Activated CD8-positive, alpha-beta memory T cell treated with anti-CD3 and anti-CD28 coated beads, Interleukin-2, amount 10 ng/mL, durations not matched to agents 7 days and 5 days (primary cell): ENCODE measurements at places on chromosomes 7 and 10. TPM values are rescaled to one million over a fixed set of nuclear protein-coding genes. Genes with fewer than 3 reads are reported as not detected.

Gene HOXA9
- not detected for total RNA-seq

Gene SPDYE2B
- total RNA-seq = not detected

GRCh38 chr7:131381069-131381838 lies 53.6 kb downstream of the MKLN1 start:
- peaks cover 20% of the 10 kb centered on the region for H3K36me3 ChIP-seq
- no peak for DNase-seq
- no peak overlapping the region for H3K27ac ChIP-seq
- no peak overlapping the region for H3K4me3 ChIP-seq
- H3K4me1 ChIP-seq = peaks cover 18% of the 10 kb centered on the region

DNA sequence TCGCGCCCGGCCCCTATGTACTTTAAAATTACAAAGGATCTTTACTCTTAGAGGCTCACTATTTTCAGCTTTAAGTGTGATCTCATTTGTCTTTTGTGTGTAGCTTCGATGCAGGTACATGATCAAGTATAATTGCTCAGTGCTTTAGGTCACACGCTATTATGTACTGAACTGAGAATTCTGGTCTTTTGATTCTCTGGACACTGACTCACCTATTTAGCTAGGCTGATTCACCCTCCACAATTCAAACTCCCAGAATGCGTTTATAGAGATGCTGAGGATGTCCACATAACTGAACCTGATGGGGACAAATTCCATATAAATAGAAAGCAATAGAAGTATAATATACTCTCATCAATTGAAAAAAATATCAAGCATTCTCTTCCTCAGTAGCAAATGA lies 57.8 kb downstream of the PRKCQ start:
- H3K36me3 ChIP-seq = peaks cover 42% of the 10 kb centered on the region
- H3K4me3 ChIP-seq = no peak overlapping the region
- DNase-seq = no peak
- H3K4me1 ChIP-seq = peaks cover 49% of the 10 kb centered on the region
- H3K27me3 ChIP-seq = no peaks in the 10 kb centered on the region

- no peak overlapping the region for H3K27ac ChIP-seq
- H3K36me3 ChIP-seq = no peaks in the 10 kb centered on the region
- H3K4me1 ChIP-seq = peaks cover 12% of the 10 kb centered on the region
- no peak overlapping the region for H3K4me3 ChIP-seq
- no peak for DNase-seq
These were observed 92.4 kb downstream of the KIF20B start for GRCh38 chr10:89793649-89794254.
